ENCODE measurements at places on chromosomes 3 and 15.

- no peak for DNase-seq
Observed at GRCh38 chr3:146166826-146167225, 5.8 kb upstream of the PLOD2 start.

DNA sequence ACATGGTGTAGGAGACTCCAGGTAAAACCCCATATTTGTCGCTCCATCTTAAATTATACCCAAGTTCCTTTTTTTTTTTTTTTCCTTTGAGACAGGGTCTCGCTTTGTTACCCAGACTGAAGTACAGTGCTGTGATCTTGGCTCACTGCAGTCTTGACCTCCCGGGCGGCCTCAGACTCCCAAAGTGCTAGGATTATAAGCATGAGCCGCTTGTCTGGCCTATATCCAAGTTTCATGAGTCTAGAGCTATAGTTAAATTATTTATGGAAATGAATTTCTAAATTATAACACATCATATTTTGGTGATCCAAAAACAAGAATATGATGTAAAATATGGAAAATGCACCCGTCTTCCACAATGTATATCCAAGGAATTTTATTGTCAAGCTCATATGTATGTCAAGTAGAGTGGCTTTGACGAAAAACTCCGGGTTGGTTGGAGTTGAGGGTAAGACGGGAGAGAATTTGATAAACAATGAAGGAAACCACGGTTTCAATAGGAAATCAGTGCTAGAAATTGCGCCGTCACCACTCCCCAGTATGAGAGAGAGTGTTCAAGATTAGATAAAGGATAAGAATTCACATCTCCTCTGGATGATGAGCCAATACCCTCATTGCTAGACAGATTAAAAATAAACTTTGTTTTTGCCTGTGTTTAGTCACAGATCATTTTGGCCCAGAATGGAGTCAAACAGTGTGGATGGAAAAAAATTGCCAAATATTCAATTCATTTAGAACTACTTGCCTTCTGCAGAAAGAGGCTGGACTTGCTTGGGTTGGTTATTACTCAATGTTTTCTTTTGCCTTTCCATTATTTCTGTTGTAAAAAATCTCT, 209.2 kb upstream of the NR2F2 start:
- no peak for DNase-seq

- no peak for DNase-seq
Observed at GRCh38 chr15:49242820-49243219, 72.8 kb downstream of the GALK2 start.

DNA sequence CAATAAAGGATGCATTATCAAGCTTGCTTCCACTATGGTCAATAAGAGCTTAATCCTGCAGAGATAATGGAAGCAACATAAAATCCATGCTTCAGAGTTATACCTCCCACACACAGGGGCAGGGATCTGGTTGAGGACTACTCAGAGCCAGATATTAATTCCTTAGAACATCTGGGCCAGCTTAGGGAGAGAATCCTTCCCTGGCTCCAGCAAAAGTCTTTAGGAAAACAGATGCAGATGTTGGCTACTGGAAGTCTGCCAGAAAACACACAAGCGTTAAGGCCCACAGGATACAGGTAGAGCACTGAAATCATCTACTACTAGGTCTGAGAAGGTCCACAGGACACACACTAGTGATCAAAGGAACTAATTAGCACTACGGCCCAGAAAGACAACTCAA, 25.2 kb downstream of the TMEM202 start:
- no peak for DNase-seq

GRCh38 chr15:93570527-93570926, 481.5 kb upstream of the RGMA start:
- no peak for DNase-seq

DNA sequence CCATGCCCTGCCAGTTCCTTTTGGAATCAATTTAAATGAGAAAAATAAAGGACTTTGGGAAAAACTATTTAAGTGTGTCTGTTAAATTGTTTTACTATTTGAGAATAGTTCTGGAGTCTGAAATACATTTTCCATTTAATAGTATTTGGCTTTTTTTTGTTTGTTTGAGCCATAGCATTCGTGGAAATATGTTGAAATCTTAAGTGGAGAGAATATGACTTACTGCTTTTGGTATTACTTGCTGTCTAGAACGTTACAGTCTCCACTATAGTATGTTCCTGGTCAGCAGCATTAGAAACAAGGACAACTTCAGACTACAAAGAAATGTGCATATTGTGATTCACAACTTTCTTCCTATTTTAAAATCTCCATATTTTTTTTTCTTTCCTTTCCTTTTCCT, 179.4 kb downstream of the GHSR start:
- DNase-seq, result no peak

DNA sequence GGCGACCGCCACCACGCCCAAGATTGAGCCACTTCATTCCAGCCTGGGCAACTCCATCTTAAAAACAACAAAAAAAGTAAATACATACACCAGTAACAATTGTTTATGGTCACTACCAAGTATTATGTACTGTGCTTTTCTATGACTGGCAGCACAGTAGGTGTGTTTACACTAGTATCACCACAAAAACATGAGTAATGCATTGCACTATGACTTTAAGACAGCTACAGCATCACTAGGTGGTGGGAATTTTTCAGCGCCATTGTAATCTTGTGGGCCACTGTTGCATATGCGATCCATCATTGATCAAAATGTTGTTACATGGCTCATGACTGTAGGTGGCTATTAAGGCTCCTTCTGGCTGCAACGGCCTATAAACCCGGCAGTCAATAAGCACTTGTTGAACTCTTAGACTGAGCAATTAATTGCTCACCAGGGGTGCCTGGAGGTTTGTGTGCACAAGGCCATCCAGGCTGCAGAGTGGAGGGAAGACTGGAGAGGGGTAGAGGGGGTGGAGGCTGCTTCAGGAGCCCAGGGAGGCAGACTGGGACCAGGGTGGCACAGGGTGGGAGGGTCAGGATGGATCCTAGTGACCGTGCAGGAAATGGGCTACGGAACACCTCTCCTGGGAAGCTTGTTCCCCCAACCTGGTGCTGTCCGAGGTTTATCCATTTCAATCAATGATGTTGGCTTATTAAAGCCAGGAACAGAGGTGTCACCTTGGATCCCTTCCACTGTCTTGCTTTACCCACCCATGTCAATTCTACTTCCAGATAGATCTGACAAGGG, 17.9 kb upstream of the COPG1 start:
- DNase-seq, result no peak

DNA sequence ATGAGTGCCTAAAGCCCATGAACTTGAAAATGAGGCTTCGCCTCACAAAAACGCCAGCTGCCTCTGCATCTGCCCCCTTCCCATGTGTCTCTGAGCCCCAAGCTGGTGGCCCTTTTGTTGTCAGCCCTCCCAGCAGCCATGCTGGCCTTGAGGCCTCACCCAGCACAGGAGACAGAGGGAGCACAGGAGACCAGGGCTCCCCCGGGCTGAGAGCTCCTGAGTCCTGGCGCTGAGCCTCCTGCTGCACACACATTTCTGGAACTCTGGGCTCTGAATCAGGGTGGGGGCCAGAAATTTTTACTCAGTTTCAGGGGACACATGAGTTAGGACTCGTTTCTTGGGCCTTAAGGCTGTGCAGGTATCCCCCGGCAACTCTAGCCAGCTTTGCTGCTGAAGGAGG, 56.4 kb upstream of the ACAD9 start:
- DNase-seq, result no peak

- DNase-seq, result no peak
Observed at GRCh38 chr3:20068512-20069177, 28.4 kb downstream of the KAT2B start.

DNA sequence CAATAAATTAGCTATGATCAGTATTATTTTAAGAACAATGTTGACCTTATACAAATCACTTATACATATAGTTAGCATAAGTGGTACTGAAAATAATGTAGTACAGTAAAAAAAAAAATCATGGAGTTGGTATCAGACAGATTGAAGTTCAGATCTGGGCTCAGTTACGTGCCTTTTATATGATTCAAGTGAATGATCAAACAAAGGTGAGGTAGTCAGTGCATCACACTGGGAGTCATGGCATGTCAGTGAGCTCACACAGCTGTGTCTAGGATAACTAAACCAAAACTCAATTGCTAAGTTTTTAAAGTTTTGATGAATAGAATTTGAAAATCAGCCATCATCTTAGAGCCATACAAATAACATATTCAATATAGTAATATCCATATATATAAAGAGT, 11.2 kb upstream of the CCR8 start:
- DNase-seq, result no peak

GRCh38 chr3:38120693-38121450, 16.1 kb downstream of the ACAA1 start:
- no peak for DNase-seq

DNA sequence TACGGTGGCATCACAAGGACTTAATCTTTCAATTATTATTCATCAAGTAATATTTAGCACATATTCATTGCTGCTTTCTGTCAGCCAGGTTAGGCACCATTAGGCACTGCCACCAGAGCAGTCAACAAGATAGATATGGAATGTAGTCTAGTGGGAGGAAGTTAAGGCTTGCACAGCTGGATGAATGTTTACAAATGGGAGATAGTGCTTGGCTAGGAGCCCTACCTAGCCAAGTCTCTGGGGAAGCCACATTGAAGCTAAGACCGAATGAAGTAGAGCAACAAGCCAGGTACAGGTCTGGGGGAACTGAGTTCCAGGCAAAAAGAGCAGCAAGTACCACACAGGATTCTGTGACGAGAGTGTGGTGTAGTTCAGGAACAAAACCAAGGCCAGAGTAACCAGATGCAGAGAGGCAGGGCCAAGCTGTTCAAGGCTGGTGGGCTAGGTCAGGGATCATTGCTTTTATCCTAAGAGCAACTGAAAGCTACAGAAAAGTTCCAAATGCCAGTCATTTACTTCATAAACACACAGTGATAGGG, 33.4 kb upstream of the SCAANT1 start:
- DNase-seq, result no peak

GRCh38 chr3:106068381-106068780, 199.6 kb upstream of the CBLB start:
- no peak for DNase-seq
